Stimulated activated CD8-positive, alpha-beta memory T cell treated with anti-CD3 and anti-CD28 coated beads, Interleukin-2, amount 100 ng/mL, for 1 hour (primary cell): ENCODE measurements at places on chromosomes 13 and 19.

- no peak for DNase-seq
These were observed 52.5 kb upstream of the SHKBP1 start for GRCh38 chr19:40524133-40524549.

GRCh38 chr19:41811036-41811435, 14.6 kb downstream of the CEACAM3 start:
- DNase-seq, result no peak

DNA sequence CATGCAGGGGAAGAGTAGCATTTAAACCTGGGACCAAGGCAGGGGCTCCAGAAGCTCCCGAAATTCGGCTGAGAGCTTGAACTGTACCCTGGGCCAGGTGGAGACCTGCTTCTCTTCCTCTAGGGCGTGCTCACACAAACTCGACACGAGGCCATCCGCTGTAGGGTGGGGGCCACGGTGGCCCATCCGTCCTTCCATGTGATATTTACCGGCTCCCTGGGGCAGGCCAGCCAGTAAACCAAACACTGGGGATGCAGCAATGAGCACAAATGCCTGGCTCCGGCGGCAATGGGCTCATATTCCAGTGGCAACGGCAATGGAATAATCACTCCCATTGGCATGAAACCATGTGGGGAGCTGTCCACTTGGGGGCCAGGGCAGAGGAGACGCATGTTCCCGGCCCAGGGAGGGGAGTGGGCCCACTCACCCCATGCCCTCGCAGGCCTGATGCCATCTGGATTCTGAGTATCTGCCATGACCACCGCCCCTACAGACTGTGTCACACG, 10.8 kb downstream of the SH3GL1 start:
- DNase-seq, result no peak

DNA sequence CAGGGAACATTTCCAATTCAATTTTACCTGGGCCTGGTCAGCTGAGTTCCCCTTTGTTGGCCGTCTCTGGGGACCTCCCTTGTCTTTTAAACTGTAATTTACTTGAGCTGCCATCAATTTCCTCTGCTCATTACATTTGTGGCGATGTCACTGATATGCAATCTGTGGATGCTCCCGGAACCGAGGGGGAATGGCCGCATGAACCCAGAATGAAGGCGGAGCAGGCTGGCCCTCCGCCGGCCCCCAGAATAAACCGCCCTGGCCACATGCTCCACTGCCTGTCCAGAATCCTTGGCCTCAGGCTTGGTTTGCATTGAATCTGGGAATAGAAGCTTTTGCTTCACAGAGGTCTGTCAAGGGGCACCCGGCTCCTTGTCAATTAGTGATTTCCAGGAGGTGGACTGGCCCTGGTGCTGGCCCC, 276.8 kb downstream of the TEX29 start:
- DNase-seq, result no peak

- DNase-seq, result no peak
These were observed 23.6 kb downstream of the TNFSF11 start for GRCh38 chr13:42597505-42597904.

DNA sequence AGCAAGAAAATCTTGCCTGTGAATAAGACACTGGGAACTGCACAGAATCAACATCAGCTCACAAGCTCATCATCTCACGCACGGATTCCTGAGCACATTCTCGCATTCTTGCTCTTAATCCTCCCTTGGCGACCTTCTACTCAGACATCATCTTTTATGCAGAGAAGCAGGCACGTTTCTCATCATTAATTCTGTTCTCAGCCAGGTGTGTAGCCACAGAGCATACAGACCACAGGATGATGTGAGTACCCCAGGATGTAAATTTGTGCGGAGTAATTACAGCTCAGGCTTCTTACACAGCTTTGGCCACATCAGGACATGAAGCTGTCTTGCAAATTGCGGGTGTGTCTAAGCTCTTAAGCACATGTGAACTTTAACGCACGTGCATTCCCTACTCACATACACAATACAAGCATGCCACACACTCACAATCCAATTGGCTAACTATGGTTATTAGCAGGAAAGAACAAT, 36.5 kb upstream of the SACS start:
- DNase-seq, result no peak

- DNase-seq, result no peak
These were observed 265.0 kb downstream of the RBM26 start for GRCh38 chr13:79141082-79141481.

DNA sequence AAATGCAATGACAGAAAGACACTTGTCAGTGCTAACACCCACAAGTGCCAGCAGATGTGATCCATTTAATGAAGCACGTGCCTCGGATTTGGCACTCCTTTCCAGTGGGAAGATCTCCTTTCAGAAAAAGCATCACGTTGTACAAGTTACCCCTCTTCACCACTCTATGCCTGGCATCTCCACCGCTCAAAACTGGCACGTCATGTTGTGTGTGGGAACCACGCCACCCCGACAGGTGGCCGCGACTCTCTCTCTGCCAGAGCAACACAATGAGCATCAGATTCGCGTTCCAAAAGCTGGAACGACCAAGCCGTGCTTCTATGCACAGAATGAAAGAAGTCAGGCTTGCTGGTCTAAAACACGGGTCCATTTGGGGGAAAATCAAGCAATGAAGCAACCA, 24.3 kb downstream of the TMTC4 start:
- no peak for DNase-seq

- no peak for DNase-seq
These were observed 115.4 kb upstream of the USP29 start for GRCh38 chr19:57004418-57004817.

DNA sequence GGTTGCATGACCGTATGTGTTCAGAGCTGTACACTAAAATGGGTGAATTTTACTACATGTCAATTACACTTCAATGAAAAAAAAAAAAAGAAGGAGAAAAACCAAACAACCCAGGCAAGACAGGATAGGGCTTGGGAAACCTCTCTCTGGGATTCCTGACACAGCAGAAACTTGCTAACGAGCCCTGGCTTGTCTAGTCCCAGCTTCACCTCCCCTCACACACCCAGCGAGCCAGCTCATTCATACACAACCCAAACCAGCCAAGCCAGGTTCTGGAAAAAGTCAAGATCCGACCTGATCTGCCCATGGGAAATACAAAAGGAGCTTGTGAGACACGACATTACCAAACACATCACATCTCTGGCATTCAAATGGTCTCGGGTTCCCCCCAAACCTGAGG, 3.7 kb upstream of the TECR start:
- no peak for DNase-seq

GRCh38 chr19:29671393-29672160, 6.3 kb downstream of the PLEKHF1 start:
- DNase-seq, result peak; percentile 70

DNA sequence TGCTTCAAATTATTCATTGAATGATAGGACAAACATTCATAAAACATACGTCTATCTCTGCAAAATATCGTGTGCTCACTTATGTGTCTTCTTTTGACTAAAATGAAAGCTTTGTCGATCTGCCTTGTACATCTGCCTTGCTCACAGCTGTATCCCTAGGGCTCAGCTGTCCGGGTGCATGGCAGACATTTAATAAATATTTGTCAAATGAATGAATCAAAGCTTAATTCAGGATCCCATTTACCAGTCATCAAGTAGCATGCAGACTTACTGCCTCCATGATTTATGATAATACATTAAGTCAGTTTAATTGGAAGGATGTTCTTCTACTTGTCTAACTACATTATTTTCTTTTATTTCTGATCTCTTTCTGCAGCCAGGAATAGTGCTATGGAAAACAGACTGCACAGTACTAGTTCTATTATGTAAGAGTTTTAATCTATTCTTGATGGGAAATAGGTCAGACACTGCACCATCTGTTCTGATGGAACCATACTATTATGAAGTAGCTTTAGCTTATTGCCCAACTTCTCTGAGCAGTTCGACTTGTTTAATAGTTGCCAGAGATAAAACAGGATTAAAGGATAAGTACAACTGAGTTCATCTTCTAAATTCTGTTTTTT, 13.2 kb downstream of the SLC46A3 start:
- no peak for DNase-seq

GRCh38 chr13:61994174-61994573, 578.5 kb upstream of the PCDH20 start:
- DNase-seq, result no peak

DNA sequence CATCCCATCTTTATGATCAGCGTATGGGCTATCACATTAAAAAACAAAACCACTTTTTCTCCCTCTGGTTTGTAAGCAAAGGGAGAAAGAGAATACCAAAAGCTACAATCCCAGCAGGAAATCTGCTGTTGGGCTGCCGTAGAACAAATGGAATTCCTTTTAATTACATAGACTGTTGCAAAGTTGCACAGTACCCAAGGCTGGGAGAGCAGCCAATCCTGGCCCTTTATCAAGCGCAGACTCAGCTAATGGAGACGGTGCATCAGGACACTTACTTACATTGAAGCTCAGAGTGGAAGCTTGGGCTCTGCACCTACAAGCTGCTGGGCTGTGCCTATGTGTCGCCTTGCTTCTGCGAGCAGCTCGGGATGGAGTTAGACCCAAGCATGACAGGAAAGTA, 15.2 kb downstream of the CCNA1 start:
- no peak for DNase-seq

DNA sequence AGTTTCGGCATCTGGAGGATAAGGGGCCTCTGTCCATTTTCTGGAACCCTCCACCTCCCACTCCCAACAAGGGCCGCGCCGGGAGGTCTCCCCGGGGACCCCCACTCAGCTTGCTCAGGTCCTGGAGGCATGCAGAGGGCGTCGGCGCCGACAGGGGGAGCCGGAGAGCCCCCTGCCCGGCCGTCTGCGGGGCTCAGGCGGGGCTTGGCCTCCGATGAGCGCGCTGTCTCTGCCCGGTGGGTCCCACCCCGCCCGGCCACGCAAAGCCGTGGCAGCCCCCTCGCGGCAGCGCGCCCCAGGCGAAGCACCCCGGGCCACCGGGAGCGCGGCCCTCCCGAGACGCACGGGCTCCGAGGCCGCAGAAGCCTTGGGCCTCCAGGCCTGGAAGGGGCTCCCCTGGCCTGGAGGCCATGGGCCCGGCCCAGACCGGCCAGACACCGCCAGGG, 149.7 kb upstream of the ZNF536 start:
- DNase-seq, result no peak

GRCh38 chr19:30579419-30579818, 207.2 kb downstream of the ZNF536 start:
- no peak for DNase-seq

- DNase-seq, result no peak
These were observed 27.5 kb downstream of the VRK3 start for GRCh38 chr19:49997709-49998108.

GRCh38 chr13:31452525-31452924, 252.8 kb downstream of the B3GLCT start:
- no peak for DNase-seq

GRCh38 chr13:49975826-49976225, 21.0 kb upstream of the TRIM13 start:
- DNase-seq, result no peak

GRCh38 chr19:10270180-10270615, 722 bp upstream of the ICAM1 start:
- peak; percentile 58 for DNase-seq

DNA sequence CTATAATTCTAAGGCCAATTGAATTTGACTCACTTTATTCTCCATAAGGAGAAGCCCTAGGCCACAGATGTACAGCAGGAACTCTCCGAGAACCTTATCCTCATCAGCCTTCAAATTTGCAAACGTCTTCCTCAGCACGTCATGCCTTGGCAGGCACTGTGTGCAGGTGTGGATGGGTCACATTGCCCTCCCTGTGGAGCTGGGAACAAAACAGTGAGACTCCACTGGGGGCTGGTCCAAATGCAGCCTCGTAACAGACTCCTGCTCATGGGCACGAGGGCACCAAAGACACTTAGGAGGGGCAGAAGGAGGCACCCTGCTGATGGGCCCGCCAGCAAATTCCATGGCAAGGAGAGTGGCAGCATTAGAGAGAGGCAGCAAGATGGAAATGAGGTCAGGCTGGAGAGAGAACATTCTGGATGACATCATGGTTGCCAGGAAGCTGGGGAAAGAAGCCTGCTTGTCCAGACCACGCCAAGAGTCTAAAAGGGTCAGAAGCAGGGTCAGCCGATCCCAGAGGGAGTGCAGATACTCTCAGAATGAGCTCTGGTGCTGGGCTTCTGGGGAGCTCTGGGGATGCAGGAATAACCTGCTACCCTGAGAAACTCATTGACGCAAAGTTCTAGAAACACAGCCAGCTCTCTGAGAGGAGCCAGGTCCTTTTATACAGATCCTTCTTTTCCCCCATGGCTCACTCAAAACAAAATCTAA, 242.2 kb downstream of the B3GLCT start:
- DNase-seq, result no peak

- no peak for DNase-seq
These were observed 4.1 kb upstream of the ZNF724 start for GRCh38 chr19:23254141-23254910.

DNA sequence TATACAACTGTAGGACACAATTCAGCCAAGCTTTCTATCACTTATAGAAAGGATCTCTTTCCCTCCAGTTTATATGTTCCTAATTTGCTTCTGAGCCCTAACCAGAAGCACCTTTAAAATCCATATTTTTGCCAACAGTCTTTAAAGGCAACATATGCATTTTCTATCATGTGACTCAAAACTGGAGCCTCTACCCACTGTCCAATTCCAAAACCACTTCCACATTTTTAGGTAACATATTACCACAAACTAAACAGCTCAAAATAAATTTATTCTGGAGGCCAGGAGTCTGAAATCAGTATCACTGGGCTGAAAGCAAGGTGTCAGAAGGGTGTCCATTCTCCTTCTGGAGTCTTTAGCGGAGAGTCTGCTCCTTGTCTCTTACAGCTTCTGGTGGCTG, 15.9 kb upstream of the EFNB2 start:
- DNase-seq, result no peak

DNA sequence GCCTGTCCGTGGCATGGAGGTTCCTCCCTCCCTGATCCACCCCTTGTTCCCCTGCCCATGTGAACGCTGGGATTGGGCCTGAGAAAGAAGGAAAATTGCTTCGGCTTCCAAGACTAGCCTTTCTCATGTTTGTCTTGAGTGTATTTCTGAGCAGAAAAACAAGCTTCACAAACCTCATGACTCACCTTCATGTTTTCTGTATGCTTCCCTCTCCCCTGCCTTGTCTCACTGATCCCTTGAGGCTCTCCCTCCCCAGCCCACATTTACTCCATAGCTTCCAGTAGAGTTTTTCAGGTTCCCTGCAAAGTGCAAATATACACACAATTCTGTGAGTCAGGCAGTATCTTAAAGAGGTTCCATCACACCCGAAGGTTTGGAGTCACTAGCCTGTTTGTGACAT, 572.4 kb downstream of the UQCRFS1 start:
- no peak for DNase-seq

DNA sequence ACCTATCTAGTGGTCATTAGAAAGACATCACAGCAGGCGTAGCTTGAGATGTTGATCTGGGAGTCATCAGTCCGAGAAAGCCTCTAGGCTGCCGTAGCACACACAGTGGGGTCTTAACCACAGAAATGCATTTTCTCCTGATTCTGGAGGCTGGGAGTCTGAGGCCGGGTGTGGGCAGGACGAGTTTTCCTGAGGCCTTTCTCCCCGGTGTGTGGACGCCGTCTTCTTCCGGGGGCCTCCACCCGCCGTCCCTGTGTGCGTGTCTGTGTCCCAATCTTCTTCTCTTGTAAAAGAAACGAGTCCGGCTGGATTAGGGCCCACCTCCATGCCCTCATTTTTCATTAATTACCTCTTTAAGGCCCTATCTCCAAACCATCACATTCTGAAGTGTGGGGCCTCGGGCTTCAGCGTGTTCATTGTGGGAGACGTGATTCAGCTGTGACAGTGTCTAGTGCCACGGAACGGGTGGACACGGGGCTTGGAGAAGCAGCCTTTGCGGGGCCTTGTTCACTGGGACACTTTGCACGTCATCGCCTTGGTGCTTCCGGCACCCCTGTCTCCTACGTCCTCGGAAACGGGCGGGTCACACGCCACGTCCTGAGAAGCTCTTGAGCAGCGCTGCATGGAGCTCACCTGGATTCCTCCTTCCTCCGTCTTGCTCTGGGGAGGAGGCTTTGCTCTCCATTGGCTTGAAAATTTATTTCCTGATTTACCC, 208.9 kb upstream of the SOX1 start:
- DNase-seq, result no peak
